Effector CD8-positive, alpha-beta T cell (primary cell): ENCODE measurements at places on chromosomes 3 and 15.

- DNase-seq, result no peak
Observed at GRCh38 chr3:159080256-159080655, 278.4 kb downstream of the MFSD1 start.

GRCh38 chr3:6605227-6605626, 255.7 kb upstream of the GRM7 start:
- no peak for DNase-seq

DNA sequence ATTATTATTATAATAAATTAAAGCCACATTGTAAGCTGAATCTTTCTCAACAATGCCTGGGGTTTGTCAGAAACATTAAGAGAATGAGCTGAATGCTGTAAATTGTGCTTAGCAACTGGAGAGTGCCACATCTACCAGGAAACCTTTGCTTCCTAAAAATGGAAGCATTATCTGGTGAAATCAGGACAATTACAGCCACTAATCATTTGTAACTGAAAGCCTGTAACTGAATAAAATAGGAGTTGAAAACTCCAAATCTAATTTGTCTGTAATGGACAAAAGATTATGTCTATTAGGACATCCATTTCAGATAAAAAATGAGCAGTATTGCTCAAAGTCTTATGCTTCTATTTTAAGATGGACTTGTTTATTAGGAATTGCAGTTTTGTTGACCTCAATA, 32.2 kb downstream of the EIF1B start:
- DNase-seq, result no peak

- DNase-seq, result no peak
Observed at GRCh38 chr3:180534828-180535227, 67.1 kb upstream of the TTC14 start.

GRCh38 chr3:73084170-73084569, 22.7 kb downstream of the EBLN2 start:
- no peak for DNase-seq

GRCh38 chr3:45524565-45524964, 70.0 kb upstream of the LIMD1 start:
- no peak for DNase-seq

DNA sequence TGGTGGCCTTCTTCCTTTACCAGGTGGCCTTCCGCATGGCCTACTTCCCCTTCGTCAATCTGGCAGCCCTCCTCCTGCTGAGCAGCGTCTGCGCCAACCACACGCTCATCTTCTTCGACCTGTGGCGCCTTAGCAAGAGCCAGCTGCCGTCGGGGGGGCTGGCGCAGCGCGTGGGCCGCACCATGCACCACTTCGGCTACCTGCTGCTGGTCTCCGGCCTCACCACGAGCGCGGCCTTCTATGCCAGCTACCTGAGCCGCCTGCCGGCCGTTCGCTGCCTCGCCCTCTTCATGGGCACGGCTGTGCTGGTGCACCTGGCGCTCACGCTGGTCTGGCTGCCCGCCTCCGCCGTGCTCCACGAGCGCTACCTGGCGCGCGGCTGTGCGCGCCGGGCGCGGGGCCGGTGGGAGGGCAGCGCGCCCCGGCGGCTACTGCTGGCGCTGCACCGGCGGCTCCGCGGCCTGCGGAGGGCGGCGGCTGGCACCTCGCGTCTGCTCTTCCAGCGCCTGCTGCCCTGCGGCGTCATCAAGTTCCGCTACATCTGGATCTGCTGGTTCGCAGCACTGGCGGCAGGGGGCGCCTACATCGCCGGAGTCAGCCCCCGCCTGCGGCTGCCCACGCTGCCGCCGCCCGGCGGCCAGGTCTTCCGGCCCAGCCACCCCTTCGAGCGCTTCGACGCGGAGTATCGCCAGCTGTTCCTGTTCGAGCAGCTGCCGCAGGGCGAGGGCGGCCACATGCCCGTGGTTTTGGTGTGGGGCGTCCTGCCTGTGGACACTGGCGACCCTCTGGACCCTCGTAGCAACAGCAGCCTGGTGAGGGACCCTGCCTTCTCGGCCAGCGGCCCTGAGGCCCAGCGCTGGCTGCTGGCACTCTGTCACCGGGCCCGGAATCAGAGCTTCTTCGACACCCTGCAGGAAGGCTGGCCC, 9.9 kb downstream of the DISP2 start:
- peak; percentile 70 for DNase-seq

- no peak for DNase-seq
Observed at GRCh38 chr15:73796331-73796831, 43.2 kb upstream of the INSYN1 start.

GRCh38 chr15:70936326-70936725, 43.7 kb downstream of the LRRC49 start:
- no peak for DNase-seq

DNA sequence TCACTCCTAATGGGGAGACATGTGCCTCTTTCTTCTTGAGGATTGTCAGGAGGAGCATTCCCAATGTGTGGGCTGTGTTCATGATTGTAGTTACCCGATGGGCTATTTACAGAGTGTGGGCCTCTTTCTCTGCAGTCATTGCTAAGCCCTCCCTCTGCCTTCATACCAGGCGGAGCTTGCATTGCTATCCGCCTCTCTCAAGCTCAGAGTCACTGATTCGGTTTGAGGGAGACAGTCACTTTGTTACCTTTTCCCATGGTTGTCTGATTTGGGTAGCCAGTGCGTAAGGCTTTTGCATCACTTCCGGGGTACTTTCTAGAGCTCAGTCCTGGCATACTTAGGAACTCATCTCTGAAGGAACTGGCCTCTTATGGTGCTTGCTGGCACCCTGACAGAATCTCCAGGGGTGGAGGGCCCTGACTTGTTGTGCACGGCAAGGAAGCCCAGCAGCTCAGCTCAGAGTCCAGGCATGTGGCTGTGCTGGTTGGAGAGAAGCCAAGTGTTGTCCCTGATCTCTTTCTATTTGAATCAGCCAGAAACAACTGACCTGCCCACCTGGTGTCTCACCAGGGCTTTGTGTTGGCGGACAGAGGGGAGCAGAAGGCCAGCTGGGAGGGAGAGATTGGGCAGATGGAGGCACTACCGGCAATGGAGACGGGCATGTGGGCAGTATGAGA, 79.8 kb downstream of the EPHB1 start:
- DNase-seq, result no peak

- DNase-seq, result no peak
Observed at GRCh38 chr3:110813541-110813940, 258.1 kb upstream of the NECTIN3 start.

GRCh38 chr15:23877502-23878412, 190.7 kb upstream of the NDN start:
- DNase-seq, result no peak

- no peak for DNase-seq
Observed at GRCh38 chr15:100464888-100465287, 63.9 kb downstream of the CERS3 start.

- DNase-seq, result no peak
Observed at GRCh38 chr3:123038751-123039150, 11.2 kb upstream of the SEMA5B start.

GRCh38 chr3:77158730-77159581, 119.1 kb downstream of the ROBO2 start:
- no peak for DNase-seq

DNA sequence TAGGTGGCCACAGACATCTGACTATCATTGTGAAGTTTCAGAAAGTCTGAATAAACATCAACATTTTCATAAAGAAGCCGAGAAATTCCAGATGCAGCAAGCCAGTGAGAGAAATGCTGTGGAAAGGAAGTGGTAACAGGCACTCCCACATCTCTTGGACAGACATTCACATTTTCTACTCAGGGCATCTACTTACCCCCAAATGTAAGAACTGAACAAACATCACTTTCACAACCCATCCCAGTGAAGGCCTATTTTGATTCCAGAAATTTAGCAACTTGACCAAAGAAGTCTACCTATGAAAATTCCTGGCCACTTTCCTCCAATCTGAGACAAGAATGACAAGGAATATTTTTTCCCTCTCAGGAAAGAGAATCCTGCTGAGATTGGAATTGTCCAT, 224.8 kb upstream of the DCBLD2 start:
- DNase-seq, result no peak

- no peak for DNase-seq
Observed at GRCh38 chr3:182917134-182917533, 63.2 kb downstream of the DCUN1D1 start.

- no peak for DNase-seq
Observed at GRCh38 chr3:99626417-99626788, 12.0 kb upstream of the COL8A1 start.

DNA sequence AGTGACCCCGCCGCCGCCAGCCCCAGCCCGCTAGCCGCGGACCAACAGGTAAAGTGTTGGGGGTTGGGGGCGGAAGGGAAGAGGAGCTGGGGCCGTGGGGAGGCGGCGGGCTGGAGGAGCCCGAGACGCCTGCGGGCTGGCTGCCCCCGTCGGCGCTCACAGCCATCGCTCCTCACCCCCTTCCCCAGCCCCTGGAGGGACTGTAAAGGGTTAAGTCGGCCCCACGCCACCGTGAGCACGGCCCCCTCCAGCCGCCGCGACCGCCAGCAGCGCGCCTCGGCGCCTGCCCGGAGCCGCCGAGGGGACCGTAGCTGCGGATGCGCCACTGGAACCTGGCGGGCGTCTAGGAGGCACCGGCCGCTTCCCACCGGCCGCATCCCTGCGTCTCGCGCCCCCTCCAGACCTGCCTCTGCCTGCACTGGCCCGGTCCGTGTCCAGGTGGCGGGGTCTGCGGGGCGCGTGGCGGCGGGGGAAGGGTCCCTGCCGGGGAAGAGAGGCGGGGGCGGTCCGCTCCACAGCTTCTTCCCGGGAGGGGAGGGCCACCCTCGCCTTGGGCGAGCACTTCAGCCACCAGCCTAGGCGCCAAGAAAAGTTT, 522 bp downstream of the MED12L start:
- DNase-seq, result no peak

GRCh38 chr3:11288786-11289637, 16.8 kb downstream of the ATG7 start:
- no peak for DNase-seq

DNA sequence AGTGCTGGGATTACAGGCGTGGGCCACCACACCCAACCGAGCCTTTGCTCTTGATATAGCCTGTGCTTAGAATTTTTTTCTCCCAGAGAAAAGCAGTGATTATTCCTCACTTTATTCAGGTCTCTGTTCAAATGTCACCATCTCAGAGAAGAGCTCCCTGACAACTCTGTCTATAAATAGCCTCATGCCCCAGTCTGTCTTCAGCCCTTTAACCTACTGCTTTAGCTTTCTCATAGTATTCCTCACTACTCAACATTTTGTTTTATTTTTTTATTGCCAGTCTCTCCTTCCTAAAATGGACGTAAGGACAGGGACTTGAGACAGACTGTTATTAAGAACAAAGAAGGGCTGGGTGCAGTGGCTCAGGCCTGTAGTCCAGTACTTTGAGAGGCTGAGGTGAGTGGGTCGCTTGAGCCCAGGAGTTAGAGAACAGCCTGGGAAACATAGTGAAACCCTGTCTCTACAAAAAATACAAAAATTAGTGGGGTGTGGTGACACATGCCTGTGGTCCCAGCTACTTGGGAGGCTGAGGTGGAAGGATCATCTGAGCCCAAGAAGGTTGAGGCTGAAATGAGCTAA, 78.7 kb upstream of the TTBK2 start:
- DNase-seq, result no peak

GRCh38 chr3:174266476-174266875, 592.7 kb upstream of the NAALADL2 start:
- DNase-seq, result no peak

- no peak for DNase-seq
Observed at GRCh38 chr15:71559098-71559497, 251.3 kb upstream of the NR2E3 start.

DNA sequence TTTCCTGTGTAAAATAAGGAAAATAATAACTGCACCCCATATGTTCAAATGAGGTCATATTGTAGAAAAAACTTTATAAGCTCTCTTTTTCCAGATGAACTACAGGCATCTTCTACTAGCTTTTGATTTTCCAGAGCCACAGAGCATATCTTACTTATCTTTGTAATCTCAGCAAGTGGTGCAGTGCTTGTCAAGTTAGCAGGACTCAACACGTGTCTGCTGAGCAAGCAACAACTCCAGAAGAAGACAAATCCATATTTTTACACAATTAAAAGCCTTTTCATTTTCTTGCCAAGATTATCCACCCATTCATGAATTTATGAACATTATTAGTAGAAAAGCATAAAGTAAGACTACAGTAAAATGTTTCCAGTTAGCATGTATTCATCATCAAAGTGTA, 14.4 kb upstream of the TSC22D2 start:
- DNase-seq, result no peak

- DNase-seq, result no peak
Observed at GRCh38 chr3:46372492-46373359, 2.0 kb downstream of the CCR5 start.

DNA sequence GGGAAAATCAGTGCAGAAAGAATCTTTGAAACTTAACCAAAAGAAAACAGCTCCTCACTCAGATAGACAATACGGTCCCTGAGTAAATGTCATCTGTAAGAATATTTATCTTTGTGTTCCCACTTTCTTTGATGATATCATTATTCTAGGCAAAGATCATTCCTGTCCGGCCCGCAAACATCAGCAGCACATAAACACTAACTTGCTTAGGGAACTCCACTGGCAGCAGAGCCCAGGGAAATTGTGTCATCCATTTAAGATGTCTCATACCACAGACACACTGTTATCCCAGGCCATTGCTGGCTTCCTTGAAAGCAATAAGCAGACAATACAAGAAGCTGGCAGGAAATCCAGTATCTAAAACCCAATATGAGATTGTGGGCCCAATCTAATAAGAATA, 20.1 kb upstream of the CD96 start:
- no peak for DNase-seq

DNA sequence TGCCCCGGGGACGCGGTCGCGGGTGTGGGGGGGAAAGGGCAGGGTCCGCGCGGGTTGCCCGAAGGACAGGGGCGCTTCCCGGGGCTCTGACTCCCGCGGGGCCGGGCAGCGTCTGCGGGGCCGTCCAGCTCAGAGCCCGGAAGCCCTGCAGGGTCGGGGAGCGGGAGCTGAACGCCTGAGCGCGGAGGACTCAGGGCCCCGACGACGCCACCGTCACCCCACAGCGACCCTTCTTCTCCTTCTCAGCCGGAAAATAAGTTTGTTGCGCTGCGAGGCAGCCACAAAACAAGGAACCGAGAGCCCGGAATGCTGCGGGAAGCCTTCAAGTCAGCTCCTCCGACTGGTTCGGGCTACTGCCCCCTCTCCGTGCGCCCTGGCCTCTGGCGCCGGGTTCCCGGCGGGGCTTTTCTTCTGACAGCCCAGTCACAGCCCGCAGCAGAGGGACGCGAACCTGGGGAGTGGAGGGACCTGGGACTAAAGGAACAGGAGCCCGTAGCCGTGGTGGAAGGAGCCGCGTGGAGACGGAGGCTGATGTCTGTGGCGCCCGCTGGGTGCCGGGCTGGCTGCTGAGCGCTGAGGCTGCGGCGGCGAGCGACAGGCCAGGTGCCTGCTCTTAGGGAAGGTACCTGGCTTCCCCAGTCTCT, 484 bp downstream of the CNTN4 start:
- no peak for DNase-seq

- DNase-seq, result no peak
Observed at GRCh38 chr15:89787944-89788343, 11.8 kb downstream of the MESP2 start.

GRCh38 chr3:64343689-64344430, 118.6 kb upstream of the PRICKLE2 start:
- no peak for DNase-seq

GRCh38 chr3:17138246-17139039, 253.7 kb downstream of the PLCL2 start:
- no peak for DNase-seq

- DNase-seq, result no peak
Observed at GRCh38 chr3:149251186-149251585, 29.6 kb upstream of the CP start.
